ENCODE measurements at places on chromosomes 3 and 15.

DNA sequence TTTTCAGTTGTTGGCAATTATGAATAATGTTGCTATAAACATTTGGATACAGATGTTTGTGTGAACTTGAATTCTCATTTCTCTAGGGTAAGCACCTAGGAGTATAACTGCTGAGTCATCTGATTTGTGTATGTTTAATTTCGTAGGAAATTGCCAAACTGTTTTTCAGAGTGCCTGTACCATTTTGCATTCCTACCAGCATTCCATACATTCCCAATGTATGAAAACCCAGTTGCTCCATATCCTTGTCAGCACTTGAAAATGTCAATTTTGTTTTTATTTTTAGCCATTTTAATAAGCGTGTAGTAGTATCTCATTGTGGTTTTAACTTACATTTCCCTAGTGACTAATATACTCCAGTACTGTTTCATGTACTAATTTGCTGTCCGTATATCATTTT, 98.5 kb upstream of the TSC22D2 start:
- peak; percentile 37 for DNase-seq

DNA sequence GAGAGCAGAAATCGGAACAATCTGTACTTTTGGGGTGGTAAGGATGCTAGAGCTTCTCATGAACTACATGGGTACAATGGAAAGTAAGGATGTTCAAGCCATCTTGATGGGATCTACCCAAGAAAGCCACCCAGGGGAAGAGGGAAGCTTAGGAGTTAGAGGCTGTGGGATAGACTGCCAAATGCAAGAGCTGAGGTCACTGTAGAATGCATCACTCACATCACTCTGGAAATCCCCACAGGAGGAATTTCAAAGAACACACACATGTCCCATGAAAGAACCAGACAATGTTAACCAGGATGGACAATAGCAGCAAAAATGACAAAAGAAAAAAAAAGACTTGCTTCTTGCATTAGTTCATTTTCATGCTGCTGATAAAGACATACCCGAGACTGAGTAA, 32.8 kb upstream of the UBE2E2 start:
- no peak for DNase-seq

DNA sequence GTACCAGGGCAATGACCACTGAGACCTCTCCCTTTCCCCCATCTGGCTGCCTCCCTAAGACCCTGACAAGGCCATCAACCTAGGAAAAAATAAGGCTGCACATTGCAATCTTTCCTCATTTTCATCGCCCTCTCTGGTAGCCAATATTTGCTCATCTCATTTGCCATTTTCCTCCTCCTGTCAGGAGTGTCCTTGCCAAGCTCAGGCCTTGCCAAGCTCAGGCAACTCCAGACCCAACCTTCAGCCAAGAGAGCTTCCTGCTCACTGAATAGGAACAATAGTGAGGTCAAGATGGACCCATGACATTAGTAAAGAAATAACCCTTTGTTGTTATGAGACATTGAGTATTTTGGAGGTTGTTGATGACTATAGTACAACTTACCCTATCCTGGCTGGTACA, 380.3 kb downstream of the RSL24D1 start:
- no peak for DNase-seq

GRCh38 chr3:11709782-11710181, 66.1 kb upstream of the VGLL4 start:
- DNase-seq = no peak

DNA sequence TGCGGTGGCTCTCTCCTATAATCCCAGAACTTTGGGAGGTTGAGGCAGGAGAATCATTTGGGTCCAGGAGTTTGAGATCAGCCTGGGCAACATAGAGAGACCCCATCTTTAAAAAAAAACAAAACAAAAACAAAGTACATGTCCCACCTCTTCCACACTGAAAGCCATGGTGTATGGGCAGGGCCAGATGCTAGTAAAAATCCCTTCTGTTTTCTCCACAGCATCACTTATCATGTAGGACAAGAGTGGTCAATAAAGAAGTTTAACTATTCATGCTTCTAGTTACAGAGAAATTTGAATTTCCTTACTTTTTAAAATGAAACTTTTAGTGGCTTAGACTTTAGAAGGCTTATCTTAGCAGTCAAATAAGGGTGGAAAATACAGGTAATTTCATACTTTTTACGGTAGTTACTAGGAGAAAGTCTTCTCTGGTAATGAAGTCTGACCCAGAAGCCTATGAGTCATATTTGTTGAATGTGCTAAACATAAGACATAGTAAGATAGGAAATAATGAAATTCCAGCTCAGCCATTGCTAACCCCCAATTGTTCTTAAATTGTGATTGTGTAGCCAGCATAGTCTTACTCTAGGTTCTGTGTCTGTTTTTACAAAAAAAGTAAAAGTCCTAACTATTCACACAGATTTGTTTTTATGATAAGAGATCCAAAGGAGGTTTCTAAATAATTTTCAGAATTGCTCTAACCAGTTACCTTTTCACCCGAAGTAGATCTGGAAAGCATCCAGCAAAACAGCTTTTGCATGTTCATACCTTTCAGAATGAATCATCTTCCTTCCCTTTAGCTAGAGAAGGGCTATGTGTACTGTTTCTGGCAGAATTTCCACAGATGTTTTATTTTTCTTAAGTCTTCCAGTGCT, 16.4 kb upstream of the ZNF609 start:
- DNase-seq = peak; percentile 70

GRCh38 chr3:172454180-172454579, 5.9 kb upstream of the GHSR start:
- no peak for DNase-seq

DNA sequence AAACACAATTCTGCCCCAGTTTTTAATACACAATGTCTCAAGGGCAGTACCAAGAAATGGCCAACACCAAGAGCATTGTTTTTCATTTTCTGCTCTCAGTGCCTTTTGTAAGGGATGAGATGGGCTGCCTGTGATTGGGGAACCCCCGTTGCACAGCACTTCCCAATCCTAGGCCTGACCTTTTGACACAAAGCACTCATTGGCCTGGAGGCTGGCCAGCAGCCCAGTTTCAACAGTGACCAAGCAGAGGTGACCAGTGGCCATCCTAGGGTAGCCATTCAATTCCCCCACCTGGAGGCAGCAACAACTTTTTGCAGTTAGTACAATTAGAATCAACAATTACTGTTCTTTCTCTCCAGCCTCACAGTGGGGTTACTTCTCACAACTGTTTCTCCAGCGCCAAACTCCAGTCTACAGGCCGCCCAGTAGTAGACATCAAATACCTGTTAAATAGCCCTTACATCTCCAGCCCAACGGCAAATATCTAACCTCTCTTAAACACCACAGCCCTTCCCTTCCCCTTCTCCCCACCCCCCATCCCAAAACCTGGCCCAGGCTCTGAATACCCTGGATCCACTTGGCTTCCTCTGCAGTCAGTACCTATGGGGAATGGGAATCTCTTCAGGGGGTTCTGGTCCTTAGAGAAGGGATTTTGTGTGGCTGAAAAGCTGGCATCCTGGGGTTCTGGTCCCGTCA, 8.9 kb upstream of the LRRC2 start:
- DNase-seq = no peak

DNA sequence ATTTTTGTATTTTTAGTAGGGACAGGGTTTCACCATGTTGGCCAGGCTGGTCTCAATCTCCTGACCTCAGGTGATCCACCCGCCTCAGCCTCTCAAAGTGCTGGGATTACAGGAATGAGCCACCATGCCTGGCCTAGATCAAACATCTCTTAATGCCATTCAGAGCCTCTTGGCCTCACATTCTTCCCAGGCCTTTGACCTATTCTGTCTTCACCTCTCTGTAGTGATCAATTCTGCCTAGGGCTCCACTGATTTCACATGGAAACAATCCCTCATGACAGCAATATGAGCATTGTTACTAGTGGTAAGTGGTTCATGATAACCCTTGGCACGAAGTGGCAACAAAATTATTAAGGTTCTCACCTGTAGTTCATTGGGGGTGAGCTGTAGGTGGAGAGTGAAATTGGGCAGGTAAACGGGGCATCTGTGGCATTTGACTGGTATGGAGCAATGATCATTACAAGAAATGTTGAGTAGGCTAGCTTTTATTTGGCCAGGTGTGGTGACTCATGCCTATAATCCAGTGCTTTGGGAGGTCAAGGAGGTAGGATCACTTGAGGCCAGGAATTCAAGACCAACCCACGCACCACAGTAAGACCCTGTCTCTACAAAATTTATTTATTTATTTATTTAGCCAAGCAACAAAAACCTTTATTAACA, 4.8 kb upstream of the ARPIN start:
- no peak for DNase-seq

- DNase-seq = no peak
Observed at GRCh38 chr3:114508976-114509375, 215.1 kb downstream of the TIGIT start.

GRCh38 chr15:87567406-87568030, 689.0 kb downstream of the NTRK3 start:
- DNase-seq = no peak

DNA sequence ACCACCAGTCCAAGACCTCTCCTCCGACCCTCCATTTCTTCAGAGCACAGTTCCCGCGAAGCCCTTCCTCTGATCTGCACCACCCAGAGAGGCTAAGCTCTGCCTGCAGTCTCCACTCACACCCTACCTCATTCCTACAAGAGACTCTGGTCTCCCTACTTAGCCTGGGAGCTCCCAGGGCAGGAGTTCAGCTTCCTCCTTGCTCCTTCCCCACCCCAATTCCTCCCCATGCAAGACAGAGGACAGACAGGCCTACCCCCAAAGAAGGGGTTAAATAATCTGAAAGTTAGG, 12.6 kb upstream of the VIPR1 start:
- no peak for DNase-seq

GRCh38 chr3:13292375-13292774, 127.7 kb downstream of the NUP210 start:
- DNase-seq = no peak

- DNase-seq = no peak
Observed at GRCh38 chr15:39493424-39494067, 87.3 kb upstream of the THBS1 start.

GRCh38 chr3:127587876-127588275, 2.7 kb downstream of the TPRA1 start:
- no peak for DNase-seq

DNA sequence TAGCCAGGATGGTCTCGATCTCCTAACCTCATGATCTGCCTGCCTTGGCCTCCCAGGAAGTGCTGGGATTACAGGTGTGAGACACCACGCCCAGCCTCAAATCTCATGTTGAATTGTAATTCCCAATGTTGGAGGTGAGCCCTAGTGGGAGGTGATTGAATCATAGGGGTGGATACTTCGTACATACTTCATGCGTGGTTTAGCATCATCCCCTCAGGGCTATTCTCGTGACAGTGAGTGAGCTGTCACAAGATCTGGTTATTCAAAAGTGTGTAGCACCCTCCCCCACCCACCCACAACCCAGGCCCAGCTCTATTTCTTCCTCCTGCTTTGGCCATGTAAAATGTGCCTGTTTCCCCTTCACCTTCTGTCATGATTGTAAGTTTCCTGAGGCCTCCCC, 236.9 kb upstream of the IL12A start:
- no peak for DNase-seq

- DNase-seq = no peak
Observed at GRCh38 chr15:72790302-72790910, 6.8 kb upstream of the ADPGK start.

DNA sequence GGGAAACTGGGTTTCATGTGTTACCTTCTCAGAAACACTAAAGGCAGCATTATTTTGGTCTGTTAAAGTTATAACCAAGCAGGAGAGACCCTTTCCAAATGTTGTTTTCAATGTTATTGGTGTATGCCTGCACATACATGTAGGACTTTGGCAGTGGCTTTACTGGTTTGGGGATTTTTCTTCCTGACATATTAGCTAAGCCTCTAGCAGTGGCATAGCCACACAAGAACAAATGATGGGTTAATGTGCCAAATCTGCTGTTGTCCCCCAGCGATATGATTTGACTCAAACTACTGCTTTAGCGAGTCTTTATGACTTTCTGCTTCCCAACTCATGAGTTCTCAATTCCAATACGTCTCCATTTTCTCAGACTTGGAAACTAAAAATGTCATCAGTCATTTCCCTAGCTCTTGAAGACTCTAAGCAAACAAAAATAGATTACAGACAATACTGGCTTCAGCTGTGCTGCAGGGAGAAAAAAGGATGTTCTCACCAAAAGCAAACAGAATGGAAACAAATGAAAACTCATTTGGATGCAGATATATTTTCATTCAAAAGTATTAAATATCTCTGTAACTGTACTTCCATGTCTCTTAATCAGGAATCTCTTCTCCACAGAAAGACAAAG, 29.6 kb downstream of the TPM1 start:
- DNase-seq = no peak

GRCh38 chr15:74809956-74810355, 2.7 kb upstream of the LMAN1L start:
- DNase-seq = no peak

GRCh38 chr15:72784456-72784876, 908 bp upstream of the ADPGK start:
- no peak for DNase-seq

DNA sequence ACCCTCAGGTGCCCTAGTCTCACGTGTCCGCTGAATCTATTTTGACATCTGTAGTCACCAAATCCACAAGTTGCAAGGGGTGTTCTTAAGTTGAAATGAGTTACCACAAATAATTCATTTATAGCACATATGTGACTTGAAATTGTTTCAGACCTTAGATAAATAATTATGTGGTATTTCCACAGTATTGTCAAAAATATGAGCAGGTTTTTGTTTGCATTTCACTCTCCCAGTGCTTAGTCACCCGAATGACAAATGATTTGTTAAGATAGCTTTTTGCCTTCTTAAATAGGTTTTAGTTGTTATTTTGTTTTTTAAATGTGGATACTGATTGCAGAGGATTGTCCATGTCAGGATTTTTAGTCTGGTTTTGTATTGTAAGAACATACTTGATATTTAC, 2.6 kb downstream of the MFSD1 start:
- DNase-seq = no peak

GRCh38 chr15:65339416-65339815, 34.9 kb downstream of the RNU5B-1 start:
- no peak for DNase-seq

DNA sequence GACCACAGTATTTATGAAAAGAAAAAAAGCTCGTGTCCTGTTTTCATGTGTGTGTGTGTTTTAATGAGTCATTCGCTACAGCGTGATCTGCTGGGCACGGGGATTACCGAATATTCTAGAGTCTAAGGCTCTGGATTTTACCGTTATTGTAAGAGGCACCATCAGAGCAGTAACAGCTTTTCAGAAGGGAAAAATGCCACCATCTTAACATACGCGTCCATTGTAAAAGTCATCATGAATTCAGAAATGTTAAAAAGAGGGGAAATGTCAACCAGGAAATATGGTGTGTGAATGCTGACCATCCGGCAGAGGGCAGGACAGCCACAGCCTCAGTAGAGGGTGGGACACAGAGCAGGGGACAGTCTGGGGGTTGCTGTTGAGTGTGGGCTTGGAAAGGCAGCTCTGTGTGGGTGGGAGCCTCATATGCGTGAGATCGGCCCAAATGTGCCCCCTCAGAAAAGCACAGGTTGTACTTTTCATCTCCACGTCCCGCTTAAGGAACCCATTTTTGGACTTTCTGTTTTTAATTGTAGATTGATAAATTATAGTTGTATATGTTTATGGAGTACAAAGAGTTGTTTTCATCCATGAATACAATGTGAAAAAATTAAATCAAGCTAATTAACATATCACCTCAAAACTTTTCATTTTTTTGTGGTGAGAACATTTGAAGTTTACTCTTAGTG, 69.6 kb downstream of the ASB7 start:
- no peak for DNase-seq
